ENCODE measurements at places on chromosomes 4 and X.

- peak; percentile 75 for DNase-seq
These were observed 123.2 kb upstream of the KCNIP4 start for GRCh38 chr4:22071749-22072148.

DNA sequence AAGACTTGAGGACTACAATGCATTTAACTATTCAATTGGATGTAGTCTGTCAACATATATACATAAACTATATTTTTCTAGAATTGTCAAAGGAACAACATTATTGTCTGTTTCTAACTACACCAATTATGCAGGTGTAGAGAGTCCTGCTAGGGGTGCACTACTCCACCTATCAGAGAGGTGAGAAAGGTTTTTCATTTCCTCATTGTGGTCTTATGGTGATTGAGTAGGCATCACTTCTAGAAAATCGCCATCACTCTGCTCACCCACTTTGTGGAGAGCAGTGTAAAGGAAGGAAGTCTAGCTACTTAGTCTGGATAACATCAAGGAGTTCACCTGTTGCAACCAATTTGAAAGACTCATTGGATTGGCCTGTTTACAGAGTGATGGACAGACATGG, 4.4 kb upstream of the ADH1C start:
- DNase-seq, result no peak

DNA sequence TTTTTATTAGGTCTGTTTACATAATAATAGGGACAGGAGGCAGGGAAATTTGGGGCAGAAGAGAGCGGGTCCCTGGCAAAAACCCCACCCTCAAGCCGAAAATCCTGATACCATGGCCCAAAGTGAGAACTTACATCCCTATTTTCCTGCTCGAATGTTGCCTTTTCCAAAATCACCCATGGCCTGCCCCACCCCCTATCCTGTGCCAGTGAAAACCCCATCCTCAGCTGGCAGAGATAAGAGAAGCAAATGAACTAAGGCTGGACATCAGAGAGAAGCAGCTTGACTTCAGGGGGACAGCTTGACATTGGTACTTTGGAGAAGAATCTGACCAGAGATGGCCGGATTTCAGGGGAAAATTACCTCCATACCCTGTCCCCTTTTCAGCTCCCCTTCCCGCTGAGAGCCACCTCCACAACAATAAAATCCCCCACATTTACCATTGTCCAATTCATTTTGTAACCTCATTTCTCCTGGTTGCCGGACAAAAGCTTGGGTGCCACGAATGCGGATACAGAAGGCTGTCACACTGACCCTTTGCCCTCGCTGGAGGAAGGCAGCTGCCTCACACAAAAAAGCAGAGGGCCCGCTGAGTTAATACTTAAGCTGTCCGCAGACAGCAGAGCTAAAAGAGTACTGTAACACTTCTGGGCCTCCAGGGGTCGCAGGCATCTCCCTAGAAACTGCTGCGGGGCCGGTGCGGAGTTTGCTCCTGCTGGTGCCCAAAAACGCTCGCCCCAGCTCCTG, 196.2 kb downstream of the SNCA start:
- DNase-seq, result peak; percentile 82

- DNase-seq, result no peak
These were observed 170.1 kb downstream of the ATP10D start for GRCh38 chr4:47654972-47655693.

- no peak for DNase-seq
These were observed 320.6 kb downstream of the ARHGAP10 start for GRCh38 chr4:148052448-148052847.

- peak; percentile 35 for DNase-seq
These were observed 45.7 kb upstream of the SLC10A7 start for GRCh38 chr4:146567396-146567795.

DNA sequence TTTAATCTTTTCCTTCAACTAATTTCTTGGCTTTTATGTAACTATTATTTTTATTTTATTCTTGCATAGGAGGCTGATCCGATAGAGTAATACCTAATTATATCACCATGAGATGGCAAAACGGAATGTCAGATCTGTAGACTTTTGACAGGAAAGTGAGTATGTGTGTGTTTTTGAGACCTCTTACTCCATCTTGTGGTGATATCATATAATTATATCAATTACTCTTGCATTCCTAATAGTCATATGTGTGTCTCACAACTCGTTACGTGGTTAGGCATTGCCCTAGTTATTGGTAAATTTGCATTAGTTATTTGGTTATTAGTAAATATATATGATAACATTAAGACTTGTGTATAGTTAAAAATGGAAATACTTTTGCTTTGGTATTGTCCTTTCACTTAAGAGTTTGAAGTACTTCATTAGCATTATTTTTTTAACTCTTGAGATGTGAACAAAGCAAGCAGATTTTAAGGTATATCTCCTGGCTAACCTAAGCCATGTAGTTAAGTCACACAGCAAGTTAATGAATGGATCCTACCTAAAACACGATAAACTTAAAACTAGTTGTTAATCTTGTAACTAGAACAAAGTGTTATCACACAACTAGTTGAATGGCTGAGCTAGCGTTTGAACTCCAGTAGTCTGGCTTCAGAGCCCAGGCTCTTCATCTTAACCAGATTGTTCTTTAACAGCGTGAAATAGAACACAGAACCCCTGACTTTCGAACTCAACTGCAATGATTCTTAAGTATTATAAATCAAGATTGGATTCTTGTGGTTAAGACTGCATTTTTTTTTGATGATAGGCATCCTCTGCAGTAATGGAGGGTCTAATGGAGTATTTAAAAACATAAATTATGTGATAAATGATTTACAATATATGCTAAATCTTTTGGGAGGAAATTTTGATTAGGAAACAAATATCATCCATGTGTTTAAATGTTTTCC, 67.1 kb downstream of the PGRMC2 start:
- peak; percentile 77 for DNase-seq

GRCh38 chr4:123545667-123546572, 149.3 kb downstream of the SPRY1 start:
- DNase-seq, result no peak

- DNase-seq, result no peak
These were observed 307.2 kb downstream of the SLC7A11 start for GRCh38 chr4:137934911-137935310.

DNA sequence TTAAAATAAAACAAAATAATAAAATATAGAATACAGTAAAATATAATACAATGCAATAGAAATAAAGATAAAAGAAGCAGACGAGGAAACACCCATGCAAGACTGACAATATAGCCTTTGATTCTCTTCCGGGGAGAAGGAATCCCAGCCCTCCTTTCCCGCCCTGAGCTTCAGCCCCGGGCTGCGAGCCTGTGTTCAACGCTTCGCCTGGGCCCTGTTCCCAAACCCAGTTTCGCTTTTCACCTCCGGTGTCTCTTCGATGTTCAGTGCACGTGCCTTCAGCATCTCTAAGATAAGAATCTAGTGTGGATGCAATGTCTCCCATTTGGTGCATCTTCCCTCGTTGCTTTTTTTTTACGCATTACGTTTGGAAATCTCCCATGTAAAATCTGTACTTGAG, 38.4 kb upstream of the ARSD start:
- peak; percentile 10 for DNase-seq

- DNase-seq, result no peak
These were observed 25.2 kb downstream of the PPP2R3B start for GRCh38 chrX:361231-362145.

DNA sequence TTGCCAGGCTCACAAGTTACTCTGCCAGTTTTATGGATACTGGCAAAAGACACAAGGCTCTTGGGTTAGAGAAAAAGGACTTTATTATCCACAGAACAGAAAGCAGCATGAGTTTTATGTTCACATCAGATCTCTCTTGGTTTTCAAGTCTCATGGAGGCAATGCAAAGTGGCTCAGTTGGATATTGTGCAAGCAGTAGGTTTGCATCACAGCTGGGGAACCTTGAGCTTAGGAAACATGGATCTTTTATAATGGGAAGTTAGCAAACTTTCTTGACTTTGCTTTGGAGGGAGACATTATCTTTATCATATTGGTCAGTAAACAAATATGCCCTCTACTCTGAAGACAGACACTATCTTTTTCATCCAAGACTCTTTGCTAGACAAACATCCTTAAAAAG, 109.2 kb upstream of the GRPR start:
- no peak for DNase-seq

DNA sequence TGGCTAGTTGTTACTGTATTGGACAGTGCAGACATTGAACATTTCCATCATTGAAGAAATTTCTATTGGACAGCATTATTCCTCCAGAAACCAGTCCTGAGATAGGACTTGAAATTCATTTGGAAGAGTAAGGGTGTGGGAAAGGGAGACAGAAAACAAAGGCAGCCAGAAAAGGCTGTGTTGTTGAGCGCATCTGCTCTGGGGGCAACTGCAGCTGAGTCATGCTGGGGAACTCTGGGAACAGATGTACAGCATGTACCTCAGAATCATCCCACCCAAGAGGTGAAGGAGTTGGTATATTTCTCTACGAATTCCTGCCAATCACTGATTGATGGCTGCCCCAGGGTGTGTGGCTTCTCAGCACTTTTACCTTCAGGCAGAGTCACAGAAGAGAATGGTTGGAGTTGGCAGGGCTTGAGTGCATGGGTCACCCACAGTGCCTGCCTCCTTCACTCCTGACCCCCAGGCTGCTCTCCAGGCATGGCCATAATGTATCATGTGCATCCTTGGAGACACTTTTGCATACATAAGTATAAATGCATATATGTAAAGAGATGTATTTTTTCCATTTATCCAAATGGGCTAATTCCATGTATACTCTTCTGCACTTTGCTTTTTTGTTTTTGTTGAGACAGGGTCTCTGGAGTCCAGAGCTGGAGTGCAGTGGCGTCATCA, 39.4 kb downstream of the GEMIN8 start:
- no peak for DNase-seq

DNA sequence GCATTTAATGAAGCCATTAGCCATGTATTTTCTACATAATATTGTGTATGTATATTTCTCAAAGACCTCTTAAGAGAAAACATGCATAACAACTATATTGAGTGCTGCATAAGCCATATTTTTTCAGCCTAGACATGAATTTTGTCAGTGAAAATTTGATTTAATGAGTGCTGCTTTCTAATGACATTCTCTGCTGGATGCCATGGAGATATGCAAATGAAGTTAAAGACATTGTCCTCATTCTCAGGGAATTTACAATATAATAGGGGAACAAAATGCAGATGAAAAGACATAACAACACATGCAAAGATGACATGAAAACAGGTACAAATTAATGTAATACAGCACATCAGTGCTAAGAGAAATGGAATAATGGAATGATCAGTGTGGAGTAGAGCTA, 118.7 kb downstream of the ATOH1 start:
- no peak for DNase-seq

Measured in GM23248 (cell line).